ENCODE measurements at places on chromosomes 11 and 22. TPM values are rescaled to one million over a fixed set of nuclear protein-coding genes. Genes with fewer than 3 reads are reported as not detected.

FAM111A gene
- total RNA-seq = 46.3 TPM

ARHGAP20 gene
- 0.13 TPM for total RNA-seq

FERMT3 gene
- total RNA-seq = 5.4 TPM

SHISAL1 gene
- total RNA-seq = under 0.01 TPM

MFRP gene
- total RNA-seq = not detected

ZP1 gene
- total RNA-seq = not detected

C11orf97 gene
- not detected for total RNA-seq

FAM83F gene
- not detected for total RNA-seq
